Omental fat pad (tissue), 4 donors: ENCODE measurements at places on chromosomes 12 and 14. TPM values are rescaled to one million over a fixed set of nuclear protein-coding genes. Genes with fewer than 3 reads are reported as not detected.

GRCh38 chr14:97328743-97329142 lies 531.6 kb downstream of the VRK1 start:
- no peak for DNase-seq

- DNase-seq: no peak
Observed at GRCh38 chr12:107282628-107283027, 189.3 kb upstream of the CRY1 start.

- no peak for DNase-seq
Observed at GRCh38 chr12:38886931-38887330, 18.5 kb downstream of the CPNE8 start.

- no peak for DNase-seq
Observed at GRCh38 chr14:62445570-62445969, 599.7 kb downstream of the KCNH5 start.

GRCh38 chr12:101570047-101570446 lies 24.7 kb upstream of the MYBPC1 start:
- DNase-seq: no peak

DNA sequence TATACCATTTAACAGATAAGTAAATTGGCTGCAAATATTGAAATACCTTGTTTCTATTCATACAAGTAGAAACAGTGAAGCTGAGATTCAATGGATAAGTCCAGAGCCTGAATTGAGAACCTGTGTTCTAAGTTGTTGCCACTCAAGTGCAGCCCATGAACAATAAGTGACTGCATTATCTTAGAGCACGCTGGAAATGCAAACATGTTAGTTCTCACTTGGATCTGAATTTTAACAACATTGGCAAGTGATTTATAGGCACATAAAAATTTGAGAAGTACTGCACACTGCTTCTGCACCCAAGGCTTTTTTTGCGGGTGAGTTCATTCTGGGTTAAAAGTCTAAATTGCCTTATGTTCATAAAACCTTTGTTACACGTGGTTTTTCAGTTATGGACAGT lies 484.3 kb downstream of the NAV3 start:
- DNase-seq: no peak

DNA sequence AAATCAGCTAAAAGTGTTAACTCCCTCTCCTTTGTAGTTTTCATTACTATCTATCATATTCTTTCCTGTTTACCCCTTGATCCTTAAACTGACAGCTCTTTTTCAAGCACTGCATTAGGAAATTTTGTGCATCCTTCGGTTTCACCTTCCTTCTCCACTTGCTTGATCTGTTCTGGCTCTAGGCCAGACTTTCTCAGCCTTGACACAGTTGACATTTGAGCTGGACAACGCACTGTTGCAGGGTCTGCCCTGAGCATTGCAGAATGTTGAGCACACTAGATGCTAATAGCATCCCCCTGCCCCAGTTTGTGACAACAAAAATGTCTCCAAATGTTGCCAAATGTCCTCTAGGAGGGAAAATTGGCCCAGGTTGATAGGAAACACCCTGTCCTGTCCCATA lies 75.4 kb upstream of the KCNJ8 start:
- no peak for DNase-seq

DNA sequence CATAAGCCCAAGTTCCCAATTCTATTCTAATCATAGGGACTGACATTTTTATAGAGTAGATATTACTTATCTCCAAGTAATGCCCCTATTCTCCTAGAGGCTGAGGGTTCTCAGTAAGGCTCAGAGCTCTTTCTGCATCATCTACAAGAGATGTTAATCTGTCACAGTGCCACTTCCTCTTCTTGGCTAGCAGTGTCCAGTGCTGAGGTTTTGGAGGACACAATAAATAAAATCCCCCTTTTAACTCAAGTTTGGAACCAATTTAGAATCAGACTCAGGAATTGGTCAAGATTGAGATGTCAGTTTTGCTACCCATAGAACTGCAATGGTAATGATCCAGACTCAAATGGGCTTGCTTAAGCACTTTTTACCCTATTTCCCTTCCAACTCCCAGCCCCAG lies 154.1 kb upstream of the ARID2 start:
- no peak for DNase-seq

POLE2 gene
- 2.6 TPM for total RNA-seq

MIPOL1 gene
- total RNA-seq: 17.2 TPM

CAPZA3 gene
- total RNA-seq: not detected

STX2 gene
- total RNA-seq: 30.6 TPM

AMDHD1 gene
- total RNA-seq: 1.1 TPM
